ENCODE measurements at places on chromosomes 2 and 18.

DNA sequence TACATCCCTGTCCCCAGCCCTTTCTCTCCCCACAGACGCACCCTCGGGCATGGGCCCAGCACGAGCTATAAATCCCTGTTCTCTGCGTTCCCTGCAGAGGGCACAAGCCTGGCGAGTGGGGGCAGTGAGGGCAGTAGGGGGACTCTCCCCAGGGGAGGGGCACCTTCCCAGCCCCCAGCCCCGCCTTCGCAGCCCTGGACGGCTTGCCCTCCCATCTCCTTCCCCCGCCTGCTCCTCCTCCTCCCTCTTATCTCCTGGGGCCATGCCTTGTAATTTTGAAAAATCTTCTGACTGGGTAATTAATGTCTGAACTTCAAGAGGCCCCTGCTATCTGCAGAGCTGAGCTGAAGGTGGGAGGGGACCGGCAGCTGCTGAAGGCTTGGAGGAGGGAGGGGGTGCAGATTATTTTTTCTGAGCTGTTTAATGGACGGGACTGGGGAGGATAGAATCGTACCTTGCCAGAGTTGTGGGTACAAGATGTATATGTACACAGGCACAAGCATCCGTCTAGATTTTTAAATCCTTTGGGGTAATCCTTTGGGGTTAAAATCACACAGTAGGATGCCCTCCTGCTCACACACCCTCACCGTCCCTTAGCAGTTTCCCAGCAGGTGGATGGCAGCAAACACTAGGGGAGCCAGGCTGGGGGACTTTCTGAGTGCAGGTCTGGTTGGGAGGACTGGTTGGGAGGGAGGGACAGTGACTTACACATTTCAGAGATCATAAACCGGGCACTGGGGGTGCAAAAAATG, 121.9 kb downstream of the SMAD7 start:
- no peak for DNase-seq

- DNase-seq = no peak
Observed at GRCh38 chr2:29455200-29455860, 340.1 kb downstream of the CLIP4 start.

DNA sequence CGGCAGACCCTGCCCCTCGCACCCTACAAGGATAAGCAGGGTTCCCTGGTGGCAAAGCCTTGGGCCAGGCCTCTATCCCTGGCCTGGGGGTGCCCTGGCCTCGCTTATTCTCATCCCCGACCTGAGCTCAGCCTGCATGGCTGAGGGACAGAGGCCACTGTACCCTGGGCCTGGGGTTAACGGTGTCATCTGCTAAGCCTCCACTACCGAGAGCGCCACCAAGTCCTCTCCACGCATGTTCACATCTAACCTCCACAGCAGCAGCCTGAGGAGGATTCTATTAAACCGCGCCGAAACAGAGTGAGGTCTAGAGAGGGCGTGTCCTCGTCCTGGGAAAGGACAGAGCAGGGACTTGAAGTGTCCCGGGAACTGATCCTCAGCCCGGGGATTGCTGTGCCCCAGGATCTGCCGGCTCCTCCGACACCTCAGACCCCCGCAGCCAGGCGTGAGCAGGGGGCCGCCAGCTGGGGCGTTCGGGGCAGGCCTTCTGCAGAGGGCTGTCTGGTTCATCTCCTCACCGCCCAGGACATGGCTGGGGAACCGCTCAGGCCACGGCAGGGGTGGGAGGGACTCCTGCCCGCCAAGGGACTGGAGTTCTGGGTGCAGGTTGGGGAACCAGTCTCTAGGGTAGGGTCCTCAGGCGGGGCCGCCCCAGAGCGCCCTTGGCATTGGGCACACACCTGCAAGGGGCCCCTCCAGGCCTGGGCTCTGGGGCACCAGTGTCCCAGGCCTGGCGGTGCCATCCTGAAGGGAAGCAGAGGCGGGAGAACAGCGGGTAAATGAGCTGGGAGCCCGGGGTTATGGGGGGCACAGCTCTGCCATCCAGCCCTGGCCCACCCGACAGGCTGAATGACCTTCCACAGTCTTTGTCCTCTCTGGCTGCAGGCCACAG, 68.0 kb upstream of the SMAD7 start:
- no peak for DNase-seq

DNA sequence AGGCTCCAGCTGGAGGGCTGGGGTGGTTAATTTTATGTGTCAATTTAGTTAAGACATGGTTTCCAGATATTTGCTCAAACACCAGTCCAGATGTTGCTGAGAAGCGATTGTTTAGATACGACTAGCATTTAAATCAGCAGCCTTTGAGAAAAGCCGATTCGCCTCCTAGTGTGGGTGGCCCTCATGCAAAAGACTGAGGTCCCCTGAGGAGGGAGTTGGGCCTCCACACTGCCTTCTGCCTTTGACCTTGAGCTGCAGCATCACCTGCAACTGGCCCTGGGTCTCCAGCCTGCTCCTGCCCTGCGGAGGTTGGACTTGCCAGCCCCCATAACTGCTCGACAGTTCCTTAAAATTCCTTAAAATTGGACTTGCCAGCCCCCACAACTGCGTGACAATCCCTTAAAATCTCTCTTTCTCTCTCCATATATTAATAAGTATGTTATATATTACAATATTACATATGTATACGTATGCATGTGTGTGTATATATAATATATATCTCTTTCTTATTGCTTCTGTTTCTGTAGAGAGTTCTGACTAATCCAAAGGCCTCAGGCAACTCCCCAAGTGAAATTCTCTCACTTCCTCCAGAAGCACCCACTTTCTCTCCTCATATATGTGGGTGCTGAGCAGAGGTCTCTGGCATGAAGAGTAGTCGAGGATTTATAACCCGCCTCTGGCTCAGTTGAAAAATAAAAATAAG, 14.4 kb downstream of the FBLN7 start:
- DNase-seq = no peak

DNA sequence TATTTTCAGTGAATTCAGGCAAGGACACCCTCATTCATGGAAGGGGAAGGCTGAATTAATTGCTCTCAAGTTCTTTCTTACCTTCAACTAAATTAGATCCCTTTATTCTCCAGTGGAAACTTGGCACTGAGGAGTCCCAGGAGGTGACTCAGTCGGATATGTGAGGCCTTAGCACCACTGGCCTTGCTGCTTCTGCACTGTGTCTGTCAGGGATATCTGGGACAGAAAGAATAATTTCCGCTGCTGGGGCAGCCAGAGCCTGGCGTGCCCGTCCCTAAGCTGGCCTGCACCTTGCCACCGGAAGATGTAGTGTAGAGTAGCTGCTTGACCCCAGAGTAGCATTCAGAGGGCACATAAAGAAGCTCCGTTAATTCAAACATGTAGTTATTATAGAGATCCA, 53.4 kb downstream of the LIMS1 start:
- no peak for DNase-seq

DNA sequence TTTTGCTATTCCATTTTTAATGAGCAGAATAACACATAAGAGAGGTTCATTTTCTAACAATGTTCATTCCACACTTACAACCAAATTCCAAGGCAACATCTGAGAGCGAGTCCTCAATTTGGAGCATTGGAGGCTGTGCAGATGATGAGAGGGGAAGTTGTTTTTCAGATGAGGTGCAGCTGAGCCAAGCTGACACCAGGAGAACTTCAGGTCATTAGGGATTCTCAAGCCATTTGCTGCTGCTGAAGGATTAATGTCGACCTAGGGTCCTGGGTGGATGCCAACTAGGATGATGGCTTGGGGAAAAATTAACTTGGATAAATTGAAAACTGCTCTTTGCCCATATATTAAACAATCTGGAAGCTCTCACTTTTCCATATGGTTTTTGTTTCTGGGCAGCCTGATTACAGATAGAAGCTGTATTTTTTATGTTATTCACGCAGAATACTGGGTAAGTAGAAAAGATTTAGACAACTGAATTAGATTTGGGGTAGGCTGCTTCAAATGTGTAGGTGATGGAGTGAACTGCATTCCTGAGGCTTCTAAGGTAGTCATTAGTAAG, 206.4 kb upstream of the SLC39A10 start:
- DNase-seq = no peak
